Dorsolateral prefrontal cortex (tissue), 122 donors: ENCODE measurements at places on chromosomes 4 and X.

DNA sequence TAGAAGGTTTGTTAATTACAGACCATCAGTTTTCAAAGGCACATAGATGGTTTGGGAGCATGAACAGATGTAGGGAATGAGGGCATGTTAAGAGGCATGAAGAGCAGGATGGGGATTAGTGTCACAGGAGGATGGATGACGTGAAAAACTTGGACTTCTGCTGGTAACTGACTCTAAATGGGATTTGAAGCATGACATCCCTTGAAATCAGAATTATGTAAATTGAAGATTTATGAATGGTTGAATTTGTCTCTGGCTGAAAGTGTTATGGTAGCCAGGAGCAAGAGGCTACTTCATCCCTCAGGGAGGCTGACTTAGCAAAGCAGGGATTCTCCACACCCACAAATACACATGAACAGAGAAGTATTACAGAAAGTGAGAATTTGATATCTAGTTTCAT lies 454.6 kb downstream of the MAGEB5 start:
- no peak for DNase-seq

DNA sequence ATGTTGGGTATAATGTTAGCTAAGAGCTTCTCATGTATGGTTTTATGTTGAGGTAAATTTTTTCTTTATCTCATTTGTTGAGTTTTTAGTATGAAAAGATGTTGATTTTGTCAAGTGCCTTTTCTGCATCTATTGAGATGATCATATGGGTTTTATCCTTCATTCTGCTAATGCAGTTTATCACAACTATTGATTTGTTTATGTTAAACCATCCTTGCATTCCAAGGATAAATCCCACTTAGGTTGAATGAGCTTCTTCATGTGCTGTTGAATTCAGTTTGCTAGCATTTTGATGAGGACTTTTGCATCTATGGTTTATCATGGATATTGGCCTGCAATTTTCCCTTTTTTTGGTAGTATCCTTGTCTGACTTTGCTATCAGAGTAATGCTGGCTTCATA lies 93.3 kb downstream of the SYTL5 start:
- no peak for DNase-seq

GRCh38 chr4:176782794-176783193 lies 9.9 kb downstream of the VEGFC start:
- DNase-seq = no peak

DNA sequence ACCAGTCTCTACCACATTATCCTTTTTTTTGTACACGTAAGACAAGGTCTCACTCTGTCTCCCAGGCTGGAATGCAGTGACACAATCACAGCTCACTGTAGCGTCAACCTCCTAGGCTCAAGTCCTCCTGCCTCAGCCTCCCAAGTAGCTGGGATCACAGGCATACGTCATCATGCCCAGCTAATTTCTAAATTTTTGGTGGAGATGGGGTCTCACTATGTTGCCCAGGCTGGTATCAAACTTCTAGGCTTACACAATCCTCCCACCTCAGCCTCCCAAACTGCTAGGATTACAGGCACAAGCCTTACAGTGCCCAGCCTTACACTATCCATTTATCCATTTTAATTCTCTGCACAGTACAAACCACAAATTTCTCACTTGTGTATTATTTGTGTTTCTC lies 58.0 kb downstream of the CLOCK start:
- DNase-seq = no peak

GRCh38 chr4:15510961-15511360 lies 41.3 kb downstream of the CC2D2A start:
- no peak for DNase-seq

- no peak for DNase-seq
Observed at GRCh38 chrX:40809210-40809609, 73.9 kb upstream of the MED14 start.

DNA sequence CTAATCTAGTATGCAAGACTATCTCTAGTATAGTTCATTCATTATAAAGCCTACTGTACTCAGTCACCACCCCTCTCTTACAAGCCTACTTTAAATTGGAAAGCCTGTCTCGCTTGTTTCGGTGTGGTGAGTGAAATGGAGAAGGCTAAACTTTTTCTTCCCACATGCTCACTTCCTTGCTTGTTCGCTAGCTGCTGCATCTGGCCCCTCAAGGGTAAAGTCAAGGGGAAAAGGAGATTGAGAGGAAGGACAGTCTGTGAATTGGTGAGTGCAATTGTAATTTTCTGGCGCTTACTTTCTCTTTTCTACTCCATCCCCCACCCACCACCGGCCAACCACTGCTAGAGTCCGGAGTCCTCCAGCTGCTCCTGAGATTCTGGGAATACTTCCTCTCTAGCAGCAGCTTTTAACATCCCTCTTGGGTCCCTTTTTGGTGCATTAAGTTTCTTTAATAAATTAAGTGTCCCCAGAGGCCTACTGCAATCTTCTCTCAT lies 12.1 kb upstream of the ARAP2 start:
- no peak for DNase-seq
